ENCODE measurements at places on chromosomes 3 and 15. TPM values are rescaled to one million over a fixed set of nuclear protein-coding genes. Genes with fewer than 3 reads are reported as not detected.

DNA sequence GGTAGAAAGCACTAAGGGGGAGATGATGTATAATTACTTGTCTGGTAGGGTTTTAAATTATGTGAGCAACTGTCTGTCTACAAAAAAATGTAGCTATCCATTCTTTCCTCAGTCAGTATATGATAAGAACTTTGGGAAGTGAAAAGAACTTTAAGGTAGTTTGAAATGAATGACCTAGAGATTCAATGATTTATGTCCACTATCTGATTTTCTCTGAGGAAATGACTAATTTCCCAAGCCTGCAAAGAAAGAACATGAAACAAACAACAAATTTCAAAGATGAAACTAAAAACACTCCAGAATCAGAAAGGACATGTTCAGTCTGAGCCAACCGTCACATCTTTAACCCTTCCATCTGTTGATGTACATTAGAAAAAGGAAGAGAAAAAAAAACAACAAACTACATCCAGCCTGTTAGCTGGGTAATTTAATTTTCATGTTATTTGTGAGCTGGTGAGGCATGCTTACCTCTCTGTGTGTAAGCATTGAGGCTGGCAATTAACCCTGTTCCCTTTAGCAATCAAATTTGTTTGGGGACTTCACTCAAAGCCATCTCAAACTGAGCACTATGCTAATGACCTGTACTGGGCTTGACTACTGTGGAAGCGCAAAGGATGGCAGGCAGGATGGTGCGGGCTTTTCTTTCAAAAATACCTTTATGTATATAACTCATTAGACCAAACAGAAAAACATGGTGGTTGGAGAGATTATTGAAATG, 220.1 kb downstream of the TUSC7 start:
- H3K4me3 ChIP-seq = no peak overlapping the region
- no peaks in the 10 kb centered on the region for H3K4me1 ChIP-seq
- no peak overlapping the region for H3K27ac ChIP-seq
- no peaks in the 10 kb centered on the region for H3K27me3 ChIP-seq
- H3K36me3 ChIP-seq = no peaks in the 10 kb centered on the region

GRCh38 chr15:48493084-48493762, 152.3 kb downstream of the FBN1 start:
- DNase-seq = no peak
- H3K4me3 ChIP-seq = no peak overlapping the region
- H3K27ac ChIP-seq = peak overlapping the region; percentile 50
- no peaks in the 10 kb centered on the region for H3K27me3 ChIP-seq
- no peaks in the 10 kb centered on the region for H3K4me1 ChIP-seq

DNAJC13 gene
- total RNA-seq = 40.5 TPM

CLDN1 gene
- 0.78 TPM for total RNA-seq

CCR4 gene
- total RNA-seq = 0.11 TPM

GOLGA8J gene
- total RNA-seq = 0.98 TPM

FAM98B gene
- total RNA-seq = 19.2 TPM
